ENCODE measurements at places on chromosomes 4 and X.

DNA sequence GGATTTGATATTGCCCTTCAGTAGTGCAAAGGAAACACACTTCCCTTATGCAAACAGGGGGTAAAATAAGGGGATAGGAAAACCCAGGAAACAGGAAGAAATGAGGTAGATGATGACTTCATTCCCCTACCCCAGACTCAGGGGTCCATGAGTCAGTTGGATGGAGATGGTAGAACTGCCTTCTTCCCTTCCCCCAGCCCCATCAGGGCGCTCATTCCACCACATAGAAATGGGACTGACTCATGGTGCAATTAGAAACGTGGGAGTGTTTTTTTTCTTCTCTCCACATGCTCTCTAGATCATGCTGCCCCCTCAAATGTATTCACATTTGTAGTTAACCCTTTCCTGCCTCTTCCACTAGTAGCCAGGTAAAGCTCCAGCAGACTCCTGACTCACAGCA lies 23.1 kb upstream of the ARMCX2 start:
- no peak for DNase-seq

DNA sequence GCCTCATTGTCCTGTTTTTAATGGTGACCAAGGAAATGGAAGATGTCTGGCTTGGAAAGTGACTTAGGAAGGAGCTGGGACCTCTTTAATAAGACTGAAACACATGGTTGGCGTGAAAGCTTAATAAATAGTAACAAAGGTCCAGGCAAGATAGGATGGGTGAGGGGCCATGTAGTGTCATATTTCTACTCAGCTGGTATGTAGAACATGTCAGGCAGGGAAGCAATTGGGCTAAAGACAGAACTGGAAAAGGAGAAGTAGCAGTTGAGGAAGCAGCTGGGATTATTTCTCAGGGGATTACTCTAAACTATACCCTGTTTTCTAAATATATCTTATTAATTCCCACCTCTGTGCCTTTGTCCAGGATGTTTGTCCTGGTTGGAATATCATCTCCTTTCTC lies 18.6 kb downstream of the ITGB1BP2 start:
- no peak for DNase-seq

GRCh38 chrX:19673375-19674040 lies 158.2 kb upstream of the MAP3K15 start:
- no peak for DNase-seq

DNA sequence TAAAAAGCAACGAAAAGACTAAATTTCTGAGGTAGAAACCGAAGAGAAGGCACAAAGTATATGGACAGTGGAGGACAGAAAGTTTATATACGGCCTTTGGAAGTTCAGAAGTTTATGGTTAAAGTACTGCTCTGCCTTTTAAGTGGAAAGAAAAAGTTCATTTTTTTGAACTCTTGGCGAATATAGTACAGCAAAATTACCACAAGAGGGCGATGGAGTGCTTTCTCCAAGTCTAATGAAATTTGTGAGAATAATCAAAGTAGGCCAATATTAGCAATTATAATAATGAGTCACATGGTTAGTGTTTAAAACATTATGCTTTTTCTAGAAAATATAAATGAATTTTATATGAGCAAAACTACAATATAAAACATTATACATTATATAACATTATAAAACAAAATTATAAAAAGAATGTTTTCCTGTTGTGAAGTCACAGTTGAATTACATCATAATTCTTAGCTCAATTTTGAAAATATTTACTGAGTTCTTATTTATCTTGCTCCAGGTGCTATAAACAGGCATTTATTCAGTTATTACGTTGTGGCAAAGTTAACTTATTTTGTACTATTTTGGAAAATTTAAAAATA lies 136.2 kb upstream of the BMPR1B start:
- peak; percentile 2 for DNase-seq

GRCh38 chr4:78953769-78954666 lies 14.8 kb upstream of the PAQR3 start:
- no peak for DNase-seq

Data from stimulated activated CD4-positive, alpha-beta T cell treated with anti-CD3 and anti-CD28 coated beads, Interleukin-2, amount 100 ng/mL, for 48 hours (primary cell).